ENCODE measurements at places on chromosomes 1 and 21.

- DNase-seq = no peak
Measured at GRCh38 chr21:36708286-36709029, 9.5 kb downstream of the SIM2 start.

DNA sequence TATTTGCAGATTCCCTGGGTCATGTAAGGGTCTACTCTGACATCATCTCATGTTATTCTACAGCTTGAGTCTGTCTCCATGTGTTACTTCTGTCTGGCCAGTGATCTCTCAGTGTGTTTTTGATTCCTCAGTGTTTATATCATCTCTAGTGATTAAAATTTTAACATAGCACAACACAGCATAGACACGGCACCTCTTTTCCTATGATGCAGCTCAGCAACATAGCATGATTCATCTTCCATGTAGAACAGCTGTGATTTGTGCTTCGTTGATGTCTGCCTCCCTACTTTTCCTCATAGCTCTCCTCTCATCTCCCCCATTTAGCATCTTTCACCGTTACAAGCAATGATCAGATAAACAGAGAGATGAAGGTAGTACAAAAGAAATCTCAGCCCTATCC lies 163.9 kb upstream of the DPT start:
- no peak for DNase-seq

GRCh38 chr21:21715266-21715969 lies 717.2 kb downstream of the NCAM2 start:
- DNase-seq = no peak

- DNase-seq = no peak
Measured at GRCh38 chr1:106659490-106660244, 396.8 kb upstream of the PRMT6 start.

GRCh38 chr1:30744060-30744756 lies 13.4 kb downstream of the LAPTM5 start:
- no peak for DNase-seq

DNA sequence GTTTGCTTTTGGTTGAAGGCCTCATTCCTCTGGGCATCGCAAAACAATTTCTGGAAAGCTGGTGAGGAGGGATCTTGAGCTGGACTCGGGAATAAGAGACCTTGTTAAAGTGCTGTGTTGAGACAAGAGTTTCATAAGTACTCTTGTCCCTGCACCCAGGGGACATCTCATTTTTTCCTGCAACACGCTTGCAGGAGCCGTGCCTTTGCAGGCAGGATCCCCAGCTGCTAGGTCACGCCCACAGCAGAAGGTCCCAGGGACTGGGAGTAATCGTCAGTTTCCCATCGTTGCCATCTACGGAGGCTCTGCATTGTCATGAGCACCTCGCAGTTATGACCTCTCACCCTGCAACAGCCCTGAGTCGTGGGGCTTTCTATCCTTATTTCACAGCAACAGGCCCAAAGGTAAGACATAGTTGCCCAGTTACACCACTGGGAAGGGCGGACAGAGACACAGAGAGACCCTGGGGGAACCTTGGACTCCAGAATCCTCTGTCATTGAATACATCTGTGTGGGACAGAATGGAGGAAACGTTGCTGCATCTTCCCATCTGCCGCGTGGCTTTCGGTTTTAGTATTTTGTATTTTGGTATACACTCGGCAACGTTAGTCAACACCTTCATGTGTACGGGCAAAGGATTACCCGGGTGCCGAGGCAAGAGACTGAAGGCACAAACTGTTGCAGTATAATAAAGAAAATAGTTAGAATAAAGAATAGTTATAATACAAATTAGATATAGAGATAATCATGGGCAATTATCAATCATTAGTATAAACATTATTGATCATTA lies 60.4 kb upstream of the DMRTB1 start:
- DNase-seq = no peak

GRCh38 chr1:235651170-235651806 lies 1.7 kb upstream of the GNG4 start:
- no peak for DNase-seq

- DNase-seq = no peak
Measured at GRCh38 chr1:40439247-40439646, 11.0 kb upstream of the ZFP69B start.

DNA sequence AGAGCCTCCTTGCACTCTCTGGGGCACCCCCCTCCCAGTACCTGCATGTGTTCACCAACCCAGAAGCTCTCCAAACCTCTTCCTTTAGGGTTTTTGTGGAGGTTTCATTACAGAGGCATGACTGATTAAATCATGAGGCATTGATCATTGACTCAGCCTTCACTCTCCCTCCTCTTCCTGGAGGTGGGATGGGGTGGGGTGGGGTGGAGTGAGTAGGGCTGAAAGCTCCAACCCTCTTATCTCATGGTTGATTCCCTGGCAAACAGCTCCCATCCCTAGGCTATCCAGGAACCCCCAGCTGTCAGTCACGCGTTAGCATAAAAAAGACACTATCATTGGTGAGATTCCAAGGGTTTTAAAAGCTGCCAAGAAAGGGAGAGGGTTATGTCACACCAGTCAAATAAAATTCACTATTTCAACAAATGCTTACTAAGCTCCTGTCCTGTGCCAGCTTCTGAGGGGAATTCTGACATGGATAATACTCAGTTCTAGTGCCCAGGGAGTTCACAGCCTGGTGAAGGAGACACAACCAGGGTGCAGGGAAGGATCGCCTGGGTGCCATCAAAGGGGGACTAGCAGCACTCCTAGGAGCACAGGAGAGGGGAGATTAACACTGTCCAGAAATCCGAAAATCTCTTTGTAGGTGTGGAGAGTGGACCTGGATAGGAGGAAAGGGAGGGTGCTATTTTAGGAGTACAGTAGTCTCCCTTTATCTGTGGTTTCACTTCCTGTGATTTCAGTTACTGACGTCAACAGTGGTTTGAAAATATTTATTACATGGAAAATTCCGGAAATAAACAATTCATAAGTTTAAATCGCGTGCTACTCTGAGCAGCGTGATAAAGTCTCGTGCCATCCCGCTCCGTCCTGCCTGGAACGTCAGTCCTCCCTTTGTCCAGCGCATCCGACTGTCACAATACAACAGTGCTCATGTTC lies 6.8 kb upstream of the IL24 start:
- no peak for DNase-seq

DNA sequence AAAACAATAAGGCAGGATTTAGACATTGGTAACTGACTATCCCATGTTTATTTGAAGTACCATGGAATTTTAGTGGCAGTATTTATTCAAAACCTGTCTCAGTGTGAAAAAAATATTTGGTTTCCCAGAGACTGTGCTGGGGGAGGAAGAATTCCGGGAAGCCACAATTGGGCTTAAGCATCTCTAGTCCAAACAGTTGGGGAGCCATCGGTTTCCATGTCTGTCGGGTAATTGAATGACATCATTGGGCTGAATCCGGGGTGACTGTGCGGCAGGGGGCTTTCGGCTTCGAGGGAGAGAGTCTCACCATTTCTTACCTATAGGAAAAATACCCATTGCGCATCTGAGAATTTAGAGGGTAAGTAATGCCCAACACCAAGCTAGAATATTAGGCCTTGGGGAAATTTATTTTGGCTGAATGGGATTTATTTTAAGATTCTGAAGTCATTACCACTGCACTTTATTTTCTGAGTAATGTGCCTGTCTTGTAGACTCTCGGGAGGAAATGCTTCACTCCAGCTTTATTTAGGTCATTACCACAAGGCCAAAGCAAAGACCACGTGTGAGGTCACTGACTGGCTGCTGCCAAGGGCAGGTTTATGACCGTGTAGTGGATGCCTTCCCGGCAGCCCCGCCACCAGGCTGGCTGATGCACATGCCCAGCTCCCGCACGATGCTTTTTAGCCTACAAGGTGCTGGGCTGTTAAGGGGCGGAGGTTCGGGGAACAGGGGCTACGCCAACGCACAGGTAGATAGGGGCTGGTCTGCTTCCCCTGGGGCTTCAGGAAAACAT lies 23.1 kb upstream of the UMODL1 start:
- no peak for DNase-seq

GRCh38 chr1:97364086-97364485 lies 556.7 kb downstream of the DPYD start:
- DNase-seq = no peak

GRCh38 chr1:43316738-43317520 lies 16.1 kb downstream of the TIE1 start:
- no peak for DNase-seq

DNA sequence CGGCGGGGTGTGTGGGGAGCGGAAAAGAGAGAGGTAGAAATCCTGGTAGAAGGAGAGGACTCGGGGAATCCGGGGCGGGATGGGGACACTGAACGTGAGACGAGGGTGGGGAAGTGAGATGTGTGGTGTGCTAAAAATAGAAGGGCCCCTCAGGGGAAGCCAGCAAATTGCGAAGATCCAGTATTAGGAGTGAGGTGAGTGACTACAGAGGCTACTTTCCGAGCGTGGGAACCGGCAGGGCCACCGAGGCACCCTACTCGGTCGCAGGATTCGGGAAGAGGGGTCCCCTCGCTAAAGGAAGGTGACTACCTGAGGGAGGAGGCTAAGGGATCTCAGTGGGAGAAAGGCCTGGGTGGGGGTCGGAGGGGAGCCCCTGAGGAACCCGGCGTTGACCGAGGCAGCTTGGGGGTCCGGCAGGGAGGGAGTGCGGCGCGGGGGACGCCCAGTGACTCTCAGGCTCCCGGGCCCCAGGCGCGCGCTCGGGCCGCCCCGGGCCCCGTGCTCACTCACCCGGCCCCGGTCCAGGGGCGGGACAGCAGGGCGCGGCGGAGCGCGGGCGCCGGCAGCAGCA lies 318 bp downstream of the ALDH4A1 start:
- DNase-seq = no peak

- no peak for DNase-seq
Measured at GRCh38 chr1:6360517-6361070, 33.0 kb downstream of the ACOT7 start.

DNA sequence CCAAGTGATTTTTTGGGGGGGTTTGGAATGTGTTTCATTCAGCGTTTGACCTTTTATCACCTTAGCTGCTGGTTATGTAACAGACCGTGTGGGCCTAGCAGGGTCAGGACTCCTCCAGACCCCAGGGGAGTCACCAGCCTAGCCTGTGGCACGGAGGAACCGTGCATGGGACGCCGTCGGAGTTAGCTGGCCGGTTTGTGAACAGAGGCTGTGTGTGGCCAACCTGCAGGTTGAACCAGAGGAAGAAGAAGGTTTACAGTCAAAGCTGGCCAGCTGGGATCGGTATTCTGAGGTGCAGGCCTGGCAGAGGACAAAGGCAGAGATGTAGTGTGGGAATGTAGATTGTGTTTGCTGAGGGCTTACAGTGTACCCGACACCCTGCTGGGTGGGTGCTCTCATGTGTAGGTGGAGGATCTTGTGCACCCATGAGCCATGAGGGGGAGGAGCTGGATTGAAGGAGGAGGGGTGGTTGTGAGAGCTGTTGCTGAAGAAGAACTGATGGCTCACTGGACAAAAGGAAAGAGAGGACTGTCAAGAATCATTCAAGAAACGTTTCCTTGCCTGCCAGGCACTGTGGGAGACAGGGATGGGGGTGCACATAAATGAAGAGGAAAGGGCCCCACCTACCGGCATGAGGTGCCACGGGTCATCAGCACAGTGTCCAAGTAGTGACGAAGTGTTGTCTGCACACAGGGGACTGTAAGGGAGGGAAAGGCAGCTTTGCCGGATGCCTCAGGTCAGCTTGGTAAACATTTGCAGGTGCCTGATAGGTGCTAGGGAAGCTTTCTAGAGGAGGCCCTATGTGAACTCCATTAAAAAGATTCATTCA lies 40.0 kb upstream of the PWP2 start:
- no peak for DNase-seq

DNA sequence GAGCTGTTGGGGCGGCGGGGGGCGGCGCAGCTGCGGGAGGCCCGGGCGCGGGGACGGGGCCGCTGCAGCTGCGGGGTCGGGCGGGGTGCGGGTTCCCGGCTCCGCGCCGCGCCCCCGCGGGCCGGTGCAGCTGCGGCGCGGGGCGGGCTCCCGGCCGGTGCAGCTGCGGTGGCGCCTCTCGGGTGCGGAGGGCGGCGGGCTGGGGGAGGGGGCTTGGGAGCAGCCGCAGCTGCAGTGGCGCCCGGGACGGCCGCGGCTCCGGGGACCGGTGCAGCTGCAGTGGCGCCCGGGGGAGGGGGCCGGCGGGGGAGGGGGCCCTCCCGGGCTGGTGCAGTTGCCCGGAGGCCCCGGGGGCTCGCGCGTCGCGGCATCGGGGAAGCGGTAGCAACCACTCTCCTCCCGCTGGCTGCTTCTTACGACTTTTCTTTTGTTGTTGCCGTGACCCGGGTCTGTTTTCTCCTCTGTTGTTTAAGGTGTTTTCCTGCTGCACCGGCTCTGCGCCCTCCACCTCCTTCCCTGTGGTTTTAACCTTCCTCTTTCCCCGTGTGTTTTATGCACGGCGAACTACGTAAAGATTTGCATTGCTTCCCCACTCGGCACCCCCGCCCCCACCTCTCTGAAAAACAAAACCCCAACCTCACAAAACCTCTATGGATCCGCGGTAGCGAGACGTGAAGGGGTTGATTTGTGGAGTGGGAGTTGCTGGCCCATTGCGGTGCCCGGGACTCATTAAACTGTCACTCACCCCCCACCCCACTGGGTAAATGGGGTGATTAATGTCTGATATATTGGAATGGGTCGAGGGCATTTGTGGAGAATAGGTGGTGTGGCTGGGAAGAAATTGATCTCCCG lies 1.7 kb upstream of the ZBTB18 start:
- no peak for DNase-seq

DNA sequence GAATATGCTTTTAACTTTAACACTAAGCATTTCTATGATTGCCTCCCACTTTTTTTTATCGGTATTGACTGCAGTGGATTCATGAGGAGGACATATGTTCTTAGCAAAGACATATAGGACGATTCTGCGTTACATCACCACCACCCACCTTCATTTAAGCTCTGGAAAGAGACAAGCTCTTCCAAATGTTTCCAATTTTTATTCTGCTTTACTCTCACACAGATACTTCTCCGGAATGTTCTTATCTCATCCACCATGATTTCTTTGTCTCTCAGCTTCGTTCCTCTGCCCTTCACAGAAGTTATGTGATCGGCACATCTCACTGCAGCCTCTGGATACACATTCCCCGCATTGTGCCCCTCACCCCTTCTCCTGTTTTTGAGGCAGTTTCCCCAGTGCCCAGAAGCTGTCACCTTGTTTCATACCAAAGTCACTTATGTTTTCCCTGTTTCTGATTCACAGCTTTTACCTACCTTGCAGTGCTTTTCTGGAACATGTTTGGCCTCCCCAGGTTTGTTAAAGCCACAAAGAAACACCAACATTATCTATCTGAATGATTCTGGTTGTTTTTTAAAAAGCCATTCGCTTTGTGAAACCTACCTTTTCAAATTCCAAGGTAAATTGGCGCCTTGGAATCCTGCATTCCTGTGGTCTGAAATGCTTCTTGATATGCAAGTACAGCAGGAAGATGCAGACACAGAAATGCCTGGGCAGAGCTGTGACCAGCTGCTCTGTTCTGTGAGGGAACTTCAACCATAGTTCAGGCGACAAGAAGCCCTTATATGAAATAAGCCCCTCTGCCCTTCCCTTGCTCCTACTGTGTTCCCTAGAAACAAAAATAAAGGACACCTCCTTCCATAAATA lies 1020.2 kb downstream of the TTLL7 start:
- DNase-seq = no peak

DNA sequence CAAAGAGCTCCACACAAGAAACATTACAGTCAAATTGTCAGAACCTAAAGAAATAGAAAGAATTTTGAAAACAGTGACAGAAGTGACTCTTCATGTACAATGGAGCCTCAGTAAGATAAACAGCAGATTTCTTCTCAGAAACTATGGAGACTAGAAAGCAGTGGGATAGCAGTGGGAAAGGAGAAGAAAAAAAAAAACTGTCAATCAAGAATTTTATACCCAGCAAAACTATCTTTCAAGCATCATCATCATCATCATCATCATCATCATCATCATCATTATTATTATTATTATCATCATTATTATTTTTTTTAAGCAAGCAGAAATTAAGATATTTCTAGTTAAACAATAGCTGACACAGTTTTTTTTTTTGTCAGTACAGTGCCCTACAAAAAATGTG lies 24.2 kb downstream of the CEP170 start:
- DNase-seq = no peak

Measured in NCI-H526 treated with DMSO at 0.1 percent for 48 hours (cell line).